Small intestine (tissue), 16 donors: ENCODE measurements at places on chromosomes 3 and 15. TPM values are rescaled to one million over a fixed set of nuclear protein-coding genes. Genes with fewer than 3 reads are reported as not detected.

- peaks cover 4% of the 10 kb centered on the region for H3K4me1 ChIP-seq
- H3K27ac ChIP-seq: no peak overlapping the region
- no peaks in the 10 kb centered on the region for H3K27me3 ChIP-seq
- no peak for DNase-seq
Measured at GRCh38 chr3:28244491-28244890, 3.1 kb downstream of the CMC1 start.

- H3K27ac ChIP-seq: no peak overlapping the region
- H3K4me3 ChIP-seq: no peak overlapping the region
- no peaks in the 10 kb centered on the region for H3K27me3 ChIP-seq
- no peaks in the 10 kb centered on the region for H3K4me1 ChIP-seq
Measured at GRCh38 chr3:10470120-10471053, 35.0 kb downstream of the ATP2B2 start.

DNA sequence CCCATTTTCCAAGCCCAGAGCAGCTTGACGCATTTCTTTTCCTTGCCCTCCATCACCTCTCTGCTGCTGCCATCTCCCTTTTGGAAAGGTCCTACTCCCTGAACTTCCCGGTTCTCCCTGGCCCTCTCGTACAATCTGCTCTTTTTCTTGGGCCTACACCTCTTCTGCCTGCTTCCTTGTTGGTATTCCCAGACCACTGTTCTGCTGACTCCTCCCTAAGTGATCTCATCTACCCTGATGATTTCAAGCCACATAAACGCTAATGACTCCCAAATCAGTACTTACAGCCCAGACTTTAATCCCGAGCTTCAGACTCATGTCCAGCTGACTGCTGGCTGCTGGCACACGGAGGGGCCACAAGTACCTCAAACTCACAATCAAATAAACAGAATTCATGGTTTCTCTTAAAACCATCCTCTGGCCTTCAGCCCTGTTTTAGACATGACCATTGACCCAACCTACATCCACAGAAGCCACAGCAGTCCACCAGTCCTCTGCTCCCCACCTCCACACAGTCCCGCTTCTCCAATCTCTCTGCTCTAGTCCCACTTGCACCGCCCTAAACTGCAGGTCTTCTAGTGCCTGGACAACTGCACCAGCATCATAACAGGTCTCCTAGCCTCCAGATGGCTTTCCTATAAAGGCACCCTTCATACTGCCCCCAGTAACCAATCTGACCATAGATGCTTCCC lies 57.6 kb downstream of the AAGAB start:
- H3K4me3 ChIP-seq: no peak overlapping the region
- H3K27ac ChIP-seq: peak overlapping the region; percentile 71
- DNase-seq: peak; percentile 52
- H3K4me1 ChIP-seq: peaks cover 2% of the 10 kb centered on the region

DNA sequence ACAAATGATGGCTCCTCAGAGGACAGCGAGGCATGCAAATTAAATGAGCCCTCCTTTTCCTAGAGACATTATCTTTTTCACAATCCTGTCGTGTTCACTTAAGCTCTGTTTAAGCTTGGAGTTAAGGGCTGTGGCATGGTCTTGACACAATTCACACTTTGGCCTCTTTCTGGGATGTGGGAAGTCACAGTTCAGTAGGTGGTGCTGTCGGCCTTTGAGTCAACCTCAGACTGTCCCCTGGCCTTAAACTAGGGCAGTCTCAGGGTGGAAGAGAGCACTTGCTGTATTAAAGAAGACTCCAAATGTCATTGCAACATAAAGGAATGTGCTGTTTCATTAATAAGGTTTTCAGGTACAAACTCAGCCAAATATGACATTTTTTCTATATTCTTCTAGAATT lies 351.0 kb downstream of the MCTP2 start:
- H3K36me3 ChIP-seq: no peaks in the 10 kb centered on the region
- H3K27ac ChIP-seq: no peak overlapping the region

- H3K4me3 ChIP-seq: no peak overlapping the region
- H3K36me3 ChIP-seq: no peaks in the 10 kb centered on the region
- no peak overlapping the region for H3K27ac ChIP-seq
- DNase-seq: peak; percentile 8
Measured at GRCh38 chr15:87752250-87752951, 504.1 kb downstream of the NTRK3 start.

- H3K36me3 ChIP-seq: no peaks in the 10 kb centered on the region
- no peak overlapping the region for H3K27ac ChIP-seq
- H3K4me3 ChIP-seq: no peak overlapping the region
- H3K27me3 ChIP-seq: no peaks in the 10 kb centered on the region
- DNase-seq: no peak
- H3K4me1 ChIP-seq: no peaks in the 10 kb centered on the region
Measured at GRCh38 chr3:23996095-23996524, 51.0 kb downstream of the NR1D2 start.

DNA sequence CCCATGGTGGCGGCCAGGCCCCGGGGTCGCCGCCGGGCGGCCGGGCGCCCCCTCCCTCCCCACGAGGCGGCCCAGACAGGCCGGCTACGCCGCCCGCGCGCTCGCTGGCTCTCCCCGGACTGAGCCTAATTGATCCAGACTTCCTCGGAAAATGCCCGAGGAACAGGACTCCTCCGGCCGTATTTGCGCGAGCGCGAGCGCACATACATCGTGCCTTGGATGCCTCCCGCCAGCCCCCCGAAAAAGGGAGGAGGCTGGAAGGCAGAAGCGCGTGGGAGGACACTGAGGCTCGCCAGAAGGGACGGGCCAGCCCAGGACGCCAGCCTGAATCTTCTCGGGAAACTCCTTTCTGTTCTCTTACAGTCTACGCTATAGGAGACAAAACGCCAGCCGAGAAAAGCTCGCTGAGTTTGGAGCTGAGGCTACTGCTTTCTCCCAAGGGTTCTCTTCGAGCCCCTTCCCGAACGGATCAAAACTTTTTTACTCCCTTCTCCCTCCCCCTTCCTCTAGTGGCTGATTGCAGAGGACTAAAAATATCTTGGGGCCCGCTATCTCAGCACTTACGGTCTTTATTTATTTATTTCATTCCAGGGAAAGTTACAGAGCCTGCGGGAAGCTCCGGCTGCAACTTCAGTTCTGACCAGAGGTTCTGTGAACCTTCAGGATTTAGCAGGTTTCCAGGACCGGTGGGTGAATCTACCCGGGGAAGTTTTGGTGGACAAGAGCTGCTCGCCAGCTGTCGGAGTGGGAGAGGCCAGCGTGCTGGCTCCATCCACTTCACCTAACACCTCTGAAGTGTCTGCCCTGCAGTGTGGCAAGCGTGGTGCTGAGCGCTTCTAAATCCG lies at the start of gene PDZRN3:
TSS of gene PDZRN3 (minus strand) at position 121 of the 845 bp plus-strand sequence.
- no peaks in the 10 kb centered on the region for H3K27me3 ChIP-seq
- peak within 1 kb of the TSS; percentile 77 for H3K27ac ChIP-seq
- H3K36me3 ChIP-seq: no peaks in the 10 kb centered on the region
- no peaks in the 10 kb centered on the region for H3K4me1 ChIP-seq

The GUCA1C gene
- not detected for polyA plus RNA-seq

The HHLA2 gene
- 20.5 TPM for polyA plus RNA-seq

The CCR9 gene
- polyA plus RNA-seq: 1.1 TPM

The COLQ gene
- 2.1 TPM for polyA plus RNA-seq

The PTH1R gene
- 5.4 TPM for polyA plus RNA-seq
